ENCODE measurements at places on chromosomes 11 and 22. TPM values are rescaled to one million over a fixed set of nuclear protein-coding genes. Genes with fewer than 3 reads are reported as not detected.

CTSW gene
- polyA plus RNA-seq = 107 TPM

FOXRED1 gene
- 27.3 TPM for polyA plus RNA-seq

PLAAT5 gene
- polyA plus RNA-seq = not detected

ACRV1 gene
- polyA plus RNA-seq = not detected

NCF4 gene
- polyA plus RNA-seq = 28.0 TPM

DNA sequence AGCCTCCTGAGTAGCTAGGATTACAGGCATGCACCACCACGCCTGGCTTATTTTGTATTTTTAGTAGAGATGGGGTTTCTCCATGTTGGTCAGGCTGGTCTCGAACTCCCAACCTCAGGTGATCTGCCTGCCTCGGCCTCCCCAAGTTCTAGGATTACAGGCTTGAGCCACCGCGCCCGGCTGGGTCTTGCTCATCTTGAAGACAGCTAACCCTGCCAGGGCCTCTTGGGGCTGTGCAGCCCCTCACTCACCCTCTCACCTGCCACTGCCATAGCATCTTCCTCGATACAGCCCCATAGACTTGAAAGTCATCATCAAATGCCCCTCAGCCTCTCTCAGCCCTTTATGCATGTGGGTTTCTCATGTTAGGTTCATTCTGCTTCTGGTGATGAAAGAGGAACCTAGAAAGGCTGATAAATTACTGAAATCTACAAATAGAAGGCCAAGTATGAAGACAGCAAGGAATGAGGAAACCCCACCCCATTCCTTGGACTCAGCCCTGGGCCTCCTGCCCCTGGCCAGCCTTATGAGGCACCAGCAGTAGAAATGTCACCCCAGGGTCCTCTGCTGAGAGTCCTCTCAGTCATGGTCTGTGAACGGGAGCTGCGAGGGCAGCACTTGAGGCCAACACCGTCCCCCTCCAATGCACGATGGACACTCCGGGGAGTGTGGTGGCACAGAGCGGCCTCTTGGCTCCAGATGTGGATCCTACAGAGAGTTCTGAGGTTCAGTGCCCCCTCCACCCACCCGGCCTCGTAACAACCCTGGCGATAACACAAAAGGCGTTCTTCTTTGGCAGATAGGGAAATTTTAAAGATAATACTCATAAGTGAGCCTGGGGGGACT is 24.8 kb downstream of the SCGB1A1 start:
- H3K4me3 ChIP-seq = no peak overlapping the region
- no peaks in the 10 kb centered on the region for H3K36me3 ChIP-seq
- H3K4me1 ChIP-seq = peaks cover 7% of the 10 kb centered on the region
- DNase-seq = no peak
- no peak overlapping the region for H3K27ac ChIP-seq
- no peaks in the 10 kb centered on the region for H3K27me3 ChIP-seq

- peaks cover 51% of the 10 kb centered on the region for H3K4me1 ChIP-seq
- no peak for DNase-seq
- no peaks in the 10 kb centered on the region for H3K36me3 ChIP-seq
- no peak overlapping the region for H3K27ac ChIP-seq
- no peak overlapping the region for H3K4me3 ChIP-seq
Measured at GRCh38 chr11:69641681-69642548, 959 bp downstream of the CCND1 start.

DNA sequence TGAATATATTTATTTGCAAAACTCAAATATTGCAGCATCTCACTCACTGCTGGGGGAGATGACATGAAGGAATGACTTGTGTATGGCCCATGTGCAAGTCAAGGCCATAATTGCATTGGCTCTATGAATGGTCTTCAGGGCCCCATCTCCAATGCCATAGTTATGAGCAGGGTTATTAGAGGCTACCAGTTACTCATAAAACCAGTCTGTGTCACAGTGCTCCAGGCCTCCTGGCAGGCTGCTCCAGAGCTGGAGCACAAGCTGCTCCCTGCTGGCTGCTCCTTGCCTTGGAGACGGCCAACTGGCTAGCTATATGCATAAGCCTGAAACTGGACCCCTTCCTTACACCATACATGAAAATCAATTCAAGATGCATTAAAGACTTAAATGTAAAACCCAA is 145.7 kb downstream of the TRPC6 start:
- no peaks in the 10 kb centered on the region for H3K36me3 ChIP-seq
- DNase-seq = no peak
- no peaks in the 10 kb centered on the region for H3K4me1 ChIP-seq
- no peak overlapping the region for H3K4me3 ChIP-seq

- DNase-seq = no peak
- H3K27me3 ChIP-seq = no peaks in the 10 kb centered on the region
- no peak overlapping the region for H3K4me3 ChIP-seq
- H3K36me3 ChIP-seq = no peaks in the 10 kb centered on the region
- peaks cover 6% of the 10 kb centered on the region for H3K4me1 ChIP-seq
- no peak overlapping the region for H3K27ac ChIP-seq
Measured at GRCh38 chr22:20212754-20213699, 55.1 kb downstream of the RTN4R start.

- no peaks in the 10 kb centered on the region for H3K27me3 ChIP-seq
- H3K36me3 ChIP-seq = no peaks in the 10 kb centered on the region
- H3K4me3 ChIP-seq = no peak overlapping the region
- no peak overlapping the region for H3K27ac ChIP-seq
- peaks cover 18% of the 10 kb centered on the region for H3K4me1 ChIP-seq
- DNase-seq = no peak
Measured at GRCh38 chr11:118938491-118939403, 13.0 kb upstream of the BCL9L start.

- no peaks in the 10 kb centered on the region for H3K36me3 ChIP-seq
- H3K4me3 ChIP-seq = no peak overlapping the region
- no peak overlapping the region for H3K27ac ChIP-seq
- H3K4me1 ChIP-seq = no peaks in the 10 kb centered on the region
- DNase-seq = no peak
- H3K27me3 ChIP-seq = no peaks in the 10 kb centered on the region
Measured at GRCh38 chr22:28123989-28124766, 205.1 kb upstream of the PITPNB start.

DNA sequence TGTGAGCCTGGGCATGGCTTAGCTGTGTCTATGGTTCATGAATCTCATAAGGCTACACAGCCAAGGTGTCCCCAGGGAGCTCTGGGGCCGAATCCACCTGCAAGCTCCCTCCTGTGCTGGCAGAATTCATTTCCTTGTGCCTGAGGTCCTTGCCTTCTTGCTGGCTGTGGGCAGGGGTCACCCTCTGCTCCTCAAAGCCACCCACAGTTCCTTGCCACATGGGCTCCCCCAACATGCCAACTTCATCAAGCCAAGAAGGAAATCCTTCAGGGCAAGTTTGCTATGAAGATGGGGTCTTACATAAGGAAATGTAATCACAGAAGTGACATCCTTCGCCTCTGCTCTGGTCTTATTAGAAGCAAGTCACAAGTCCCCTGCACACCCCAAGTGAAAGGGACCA is 24.8 kb downstream of the LARGE1 start:
- DNase-seq = no peak
- H3K27me3 ChIP-seq = no peaks in the 10 kb centered on the region
- no peaks in the 10 kb centered on the region for H3K36me3 ChIP-seq
- H3K4me1 ChIP-seq = no peaks in the 10 kb centered on the region

DNA sequence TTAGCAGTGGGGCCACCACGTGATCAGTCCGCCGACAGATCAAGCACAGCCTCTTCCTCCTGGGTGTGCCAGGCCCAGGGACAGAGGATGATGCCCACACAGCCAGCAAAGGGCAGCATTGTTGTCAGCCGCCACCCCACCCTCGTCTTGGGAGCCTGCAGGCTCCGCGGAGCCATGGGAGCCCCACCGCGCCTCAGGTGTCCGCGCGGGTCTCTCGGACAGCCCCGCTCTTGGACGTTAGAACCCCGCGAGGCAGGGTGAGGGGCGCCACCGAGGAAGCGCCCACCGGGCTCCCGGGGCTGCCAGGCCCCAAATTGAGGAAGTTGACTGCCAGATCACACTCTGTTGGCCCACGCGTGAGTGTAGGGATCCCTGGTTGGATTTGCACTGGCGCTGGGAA is 83.9 kb upstream of the MS4A8 start:
- no peak for DNase-seq
- no peaks in the 10 kb centered on the region for H3K4me1 ChIP-seq
- no peaks in the 10 kb centered on the region for H3K27me3 ChIP-seq
- H3K36me3 ChIP-seq = no peaks in the 10 kb centered on the region
- no peak overlapping the region for H3K27ac ChIP-seq

DNA sequence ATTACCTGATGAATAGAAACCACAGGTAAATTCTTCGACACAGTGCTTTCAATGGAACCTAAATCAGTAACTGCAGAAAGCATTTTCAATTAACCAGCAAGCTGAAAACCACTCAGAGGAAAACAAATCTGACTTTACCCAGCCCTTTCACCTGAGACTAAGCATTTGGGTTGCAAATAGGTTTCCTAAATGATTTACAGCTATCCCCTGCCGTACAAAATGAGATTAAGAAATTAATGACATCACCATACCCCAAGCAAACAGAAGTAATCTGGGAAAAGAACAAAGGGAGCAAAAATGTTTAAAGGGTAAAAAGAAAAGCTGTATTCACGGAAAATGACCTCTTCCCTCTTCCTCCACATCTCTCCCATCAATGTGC is 584 bp downstream of the NOX4 start:
- no peak for DNase-seq
- no peaks in the 10 kb centered on the region for H3K36me3 ChIP-seq
- H3K27ac ChIP-seq = no peak overlapping the region
- H3K27me3 ChIP-seq = no peaks in the 10 kb centered on the region

Data from CD4-positive, alpha-beta memory T cell (primary cell).